Activated naive CD4-positive, alpha-beta T cell (primary cell): ENCODE measurements at places on chromosomes 7 and 10.

DNA sequence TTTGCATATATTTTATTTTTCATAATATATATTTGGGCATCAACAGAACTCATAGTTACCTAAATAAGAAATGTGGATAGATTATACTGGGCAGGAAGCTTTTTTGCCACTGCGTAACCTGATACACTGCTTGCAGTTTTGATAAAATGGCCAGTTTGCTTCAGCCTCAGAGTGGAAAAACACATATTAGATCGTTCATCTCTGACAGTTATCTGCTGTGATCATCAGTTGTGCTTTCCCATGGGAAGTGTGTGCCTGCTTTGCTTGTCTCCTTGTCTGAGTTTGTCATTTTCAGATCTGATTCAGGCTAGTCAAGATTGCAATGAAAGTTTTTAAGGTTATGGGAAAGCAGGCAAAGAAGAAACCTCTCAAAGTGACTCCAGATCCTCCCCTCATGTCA is 54.0 kb downstream of the ADAM12 start:
- DNase-seq, result no peak

DNA sequence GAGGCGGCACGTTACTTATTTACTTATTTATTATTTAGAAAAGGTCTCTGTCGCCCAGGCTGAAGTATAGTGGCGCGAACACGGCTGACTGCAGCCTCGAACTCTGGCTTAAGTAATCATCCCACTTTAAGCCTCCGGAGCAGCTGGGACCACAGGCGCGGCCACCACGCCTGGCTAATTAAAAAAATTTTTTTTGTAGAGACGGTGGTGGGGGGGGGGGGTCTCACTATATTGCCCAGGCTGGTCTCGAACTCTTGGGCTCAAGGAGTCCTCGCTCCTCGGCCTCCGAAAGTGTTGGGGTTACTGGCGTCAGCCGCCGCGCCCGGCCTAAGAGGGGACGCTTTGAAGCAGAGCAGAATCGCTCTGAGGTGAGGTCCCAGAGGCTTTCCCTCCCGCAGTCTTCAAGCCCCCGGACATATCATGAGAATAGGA is 675 bp upstream of the FRAT2 start:
- DNase-seq, result no peak

DNA sequence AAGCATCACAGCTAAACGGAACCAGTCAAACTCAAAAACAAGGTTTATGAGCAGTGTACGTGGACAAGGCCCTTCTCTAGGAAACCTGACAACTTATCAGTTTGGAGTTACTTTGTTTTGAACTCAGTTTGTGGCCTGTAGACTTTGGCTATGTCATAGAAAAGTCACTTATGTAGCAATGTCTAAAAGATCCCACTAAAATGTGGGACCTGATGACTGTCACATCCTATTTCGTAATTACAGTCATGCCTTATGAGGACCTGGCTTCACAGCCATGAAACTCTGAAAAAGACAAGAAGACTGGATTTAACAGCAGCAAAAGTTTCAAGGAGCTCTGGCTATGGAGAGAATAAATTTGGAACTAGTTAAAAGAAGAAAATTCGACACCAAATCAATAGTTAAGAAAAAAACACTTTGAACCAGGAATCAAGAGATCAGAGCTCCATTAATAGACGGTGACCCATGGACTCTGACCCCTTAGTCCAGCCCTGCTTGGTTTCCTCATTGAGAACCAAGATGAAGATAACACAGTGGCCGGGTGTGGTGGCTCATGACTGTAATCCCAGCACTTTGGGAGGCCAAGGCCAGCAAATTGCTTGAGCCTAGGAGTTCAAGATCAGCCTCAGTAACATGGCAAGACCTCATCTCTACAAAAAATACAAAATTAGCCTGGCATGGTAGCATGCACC is 204.3 kb downstream of the SFMBT2 start:
- no peak for DNase-seq

GRCh38 chr10:78351809-78352208 is 318.1 kb downstream of the RPS24 start:
- DNase-seq, result no peak

- DNase-seq, result no peak
Observed at GRCh38 chr10:124168581-124168980, 75.2 kb upstream of the CHST15 start.

DNA sequence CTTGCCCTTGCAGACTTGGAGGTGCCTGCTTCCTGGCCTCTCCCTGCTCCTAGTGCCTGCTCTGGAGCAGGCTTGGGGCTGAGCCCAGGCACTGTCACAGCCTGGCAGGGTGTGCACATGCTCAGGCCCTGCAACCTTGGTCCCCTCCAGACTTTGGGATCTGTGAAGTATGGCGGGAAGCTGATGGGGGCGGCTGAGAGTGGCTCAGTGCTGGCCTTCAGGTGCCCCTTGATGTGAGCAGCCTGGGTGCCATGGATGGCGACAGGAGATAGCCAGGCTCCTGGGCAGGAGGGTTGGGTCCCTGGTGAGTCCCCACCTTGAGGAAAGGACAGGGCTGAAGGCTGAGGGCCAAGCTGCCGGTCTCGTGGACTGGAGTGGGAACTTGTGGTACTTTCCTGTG is 700.4 kb upstream of the KCND2 start:
- DNase-seq, result no peak

GRCh38 chr10:1203704-1204103 is 147.5 kb downstream of the WDR37 start:
- DNase-seq, result no peak

DNA sequence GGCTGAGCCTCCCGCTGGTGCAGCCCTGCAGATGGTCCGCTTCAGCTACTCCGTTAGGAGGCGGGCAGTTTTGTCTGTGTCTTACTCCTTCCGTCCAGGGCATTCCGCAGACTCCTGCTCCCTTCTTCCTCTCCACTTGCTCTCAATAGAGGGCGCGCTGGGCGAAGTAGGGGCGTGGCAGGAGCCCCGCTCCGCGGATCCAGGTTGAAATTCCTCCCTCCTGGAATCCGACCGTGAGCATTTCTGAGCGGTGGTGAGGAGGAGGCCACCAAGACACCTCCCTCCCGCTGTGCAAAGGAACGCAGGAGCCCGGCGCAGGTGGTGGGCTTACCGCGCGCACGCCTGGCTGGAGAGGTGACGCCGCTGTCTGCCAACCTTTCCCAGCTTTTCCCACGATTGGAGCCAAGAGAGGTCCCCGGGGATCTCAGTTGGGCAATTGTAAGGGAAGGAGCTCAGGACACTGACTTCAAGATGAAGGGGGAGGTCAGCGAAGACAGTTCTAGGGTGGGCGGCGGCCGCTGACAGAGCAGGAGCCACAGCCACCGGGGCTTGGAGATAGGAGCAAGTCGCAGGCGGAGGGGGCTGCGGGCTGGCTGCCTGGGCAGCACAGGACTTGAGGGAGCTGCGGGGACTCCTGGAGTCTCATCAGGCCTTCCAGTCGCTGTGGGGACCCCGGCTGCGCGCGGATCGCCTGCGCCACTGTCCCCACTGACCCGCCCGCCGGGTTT is 1011.3 kb downstream of the XPNPEP1 start:
- no peak for DNase-seq
